Hepatic stellate cell (primary cell): ENCODE measurements at places on chromosomes 2 and 18.

DNA sequence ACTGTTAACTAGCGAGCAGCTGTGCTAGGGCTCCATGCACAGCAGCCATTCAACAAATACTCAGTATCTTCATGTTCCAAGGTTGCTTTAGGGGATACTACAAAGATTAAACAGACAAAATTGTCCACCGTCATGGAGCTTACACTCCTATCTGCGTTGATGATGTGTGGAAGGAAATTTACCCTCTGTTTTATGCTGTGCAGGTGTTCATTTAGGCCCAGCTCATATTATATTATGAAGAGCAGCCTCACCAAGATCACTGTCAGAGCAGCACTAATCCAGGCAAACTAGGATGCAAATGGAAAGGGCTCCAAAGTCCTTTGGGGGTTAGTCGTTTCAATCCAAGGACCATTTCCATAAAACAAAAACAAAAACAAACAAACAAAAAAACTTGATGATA lies 13.4 kb upstream of the WIPF1 start:
- DNase-seq: no peak

GRCh38 chr2:12399240-12399639 lies 317.5 kb upstream of the TRIB2 start:
- DNase-seq: no peak

DNA sequence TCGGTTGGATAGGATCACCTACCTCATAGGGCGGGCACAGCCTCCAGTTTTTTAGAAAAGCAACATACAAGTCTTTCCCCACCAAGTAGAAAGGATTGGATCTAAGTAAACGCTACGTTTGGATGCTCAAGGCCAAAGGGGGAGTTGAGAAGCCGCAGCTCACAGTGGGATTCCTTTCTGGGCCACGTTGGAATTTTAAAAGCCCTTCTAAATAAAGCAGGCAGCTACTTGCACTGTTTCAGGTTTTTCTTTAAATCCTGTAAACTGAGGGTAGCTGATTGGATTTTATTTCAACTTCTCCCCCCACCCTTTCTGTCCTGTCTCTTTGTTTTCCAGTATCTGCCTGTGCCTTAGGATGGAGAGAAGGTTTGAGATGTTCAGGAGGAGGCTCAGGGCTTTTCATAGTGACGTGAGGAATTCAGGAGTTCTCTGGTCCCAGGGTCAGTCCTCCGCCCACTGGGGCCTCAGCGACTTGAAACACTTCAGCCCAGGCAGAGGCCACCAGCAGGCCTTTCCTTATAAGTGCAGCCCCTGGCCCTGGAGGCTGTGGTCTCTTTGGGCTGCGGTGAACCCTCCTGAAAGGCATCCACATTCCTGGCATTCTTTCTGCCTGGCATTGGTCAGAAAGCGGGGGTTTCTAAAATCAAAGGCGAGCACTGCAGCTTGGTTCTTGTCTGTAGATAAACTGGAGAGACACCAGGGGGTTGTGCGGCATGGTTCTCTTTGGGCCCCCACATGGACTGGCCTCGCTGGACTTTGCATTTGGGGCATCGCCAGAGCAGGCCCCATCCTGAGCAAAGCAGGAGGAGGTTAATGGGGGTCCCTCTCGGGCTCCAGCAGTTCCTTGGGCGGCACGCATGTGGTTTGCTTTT lies 44.5 kb downstream of the SH3BP4 start:
- peak; percentile 84 for DNase-seq

GRCh38 chr2:230735884-230736283 lies 23.2 kb downstream of the CAB39 start:
- DNase-seq: no peak

DNA sequence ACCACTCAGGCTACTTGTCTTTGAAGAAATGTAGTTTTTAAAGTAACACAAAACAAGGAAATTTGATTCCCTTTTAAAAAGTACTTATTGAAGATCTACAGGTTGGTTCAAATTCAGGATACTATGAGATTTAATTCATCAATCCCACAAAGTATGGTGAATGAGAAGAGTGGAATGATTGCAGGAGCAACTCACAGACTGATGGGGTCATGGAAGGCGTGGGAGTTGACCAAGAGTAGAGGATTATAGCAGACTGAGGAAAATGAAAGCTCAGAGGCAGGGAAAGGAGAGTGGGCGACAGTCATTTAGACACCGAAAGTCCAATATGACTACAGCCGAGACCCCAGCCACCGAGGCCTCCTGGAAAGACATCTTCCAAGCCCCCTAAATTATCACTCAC lies 12.5 kb upstream of the DAPL1 start:
- DNase-seq: no peak

DNA sequence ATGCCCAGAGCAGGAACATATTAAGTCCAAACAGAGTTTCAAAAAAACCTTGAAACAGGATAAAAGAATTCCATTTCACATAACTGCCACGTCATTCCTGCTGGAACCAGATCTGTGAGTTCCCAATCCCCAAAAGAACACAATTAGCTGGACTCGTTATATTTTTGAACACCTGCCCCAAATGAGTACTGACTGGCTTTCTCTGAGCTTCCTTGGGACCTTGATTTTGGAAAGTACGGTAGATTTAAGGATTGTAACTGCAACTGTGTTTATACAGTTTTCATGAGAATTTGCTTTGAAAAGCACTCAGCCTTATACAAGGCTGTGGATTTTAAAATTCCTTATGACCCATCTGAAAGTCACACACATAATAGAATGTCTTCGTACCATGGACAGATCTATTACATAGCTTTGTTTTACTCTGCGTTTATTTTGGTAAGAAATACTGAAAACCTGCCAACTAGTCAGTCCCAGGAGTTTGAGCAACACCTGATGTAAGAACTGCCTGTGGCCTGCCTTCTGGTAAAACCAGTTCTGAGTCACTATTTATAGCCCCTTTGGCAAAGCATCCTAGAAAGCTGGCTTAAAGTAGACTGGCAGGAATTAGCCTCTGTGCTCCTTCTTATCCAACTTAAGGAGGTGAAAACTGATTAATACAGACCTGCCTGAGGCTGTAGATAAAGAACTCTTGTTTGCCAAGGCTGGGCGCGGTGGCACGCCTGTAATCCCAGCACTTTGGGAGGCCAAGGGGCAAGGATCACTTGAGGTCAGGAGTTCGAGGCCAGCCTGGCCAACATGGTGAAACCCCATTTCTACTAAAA lies 48.1 kb downstream of the MERTK start:
- DNase-seq: peak; percentile 17

- no peak for DNase-seq
These were observed 56.1 kb upstream of the PEX13 start for GRCh38 chr2:60961457-60961856.

DNA sequence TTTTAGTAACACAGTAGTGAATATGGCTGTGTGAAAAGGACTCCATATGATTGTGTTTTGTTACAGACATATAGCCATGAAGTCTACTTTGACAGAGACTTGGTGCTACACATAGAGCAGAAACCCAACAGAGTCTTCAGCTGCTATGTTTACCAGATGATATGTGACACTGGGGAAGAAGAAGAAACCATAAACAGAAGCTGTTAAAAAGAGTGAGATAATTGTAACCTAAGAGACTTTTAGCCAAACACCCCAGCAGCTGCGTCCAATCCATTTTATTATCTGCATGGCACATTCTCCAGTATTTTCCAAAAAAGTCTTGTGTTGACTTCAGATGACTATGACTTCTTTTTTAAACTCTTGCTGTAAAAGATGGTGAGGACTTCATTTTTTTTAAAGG lies 41.4 kb upstream of the CYBRD1 start:
- DNase-seq: no peak

DNA sequence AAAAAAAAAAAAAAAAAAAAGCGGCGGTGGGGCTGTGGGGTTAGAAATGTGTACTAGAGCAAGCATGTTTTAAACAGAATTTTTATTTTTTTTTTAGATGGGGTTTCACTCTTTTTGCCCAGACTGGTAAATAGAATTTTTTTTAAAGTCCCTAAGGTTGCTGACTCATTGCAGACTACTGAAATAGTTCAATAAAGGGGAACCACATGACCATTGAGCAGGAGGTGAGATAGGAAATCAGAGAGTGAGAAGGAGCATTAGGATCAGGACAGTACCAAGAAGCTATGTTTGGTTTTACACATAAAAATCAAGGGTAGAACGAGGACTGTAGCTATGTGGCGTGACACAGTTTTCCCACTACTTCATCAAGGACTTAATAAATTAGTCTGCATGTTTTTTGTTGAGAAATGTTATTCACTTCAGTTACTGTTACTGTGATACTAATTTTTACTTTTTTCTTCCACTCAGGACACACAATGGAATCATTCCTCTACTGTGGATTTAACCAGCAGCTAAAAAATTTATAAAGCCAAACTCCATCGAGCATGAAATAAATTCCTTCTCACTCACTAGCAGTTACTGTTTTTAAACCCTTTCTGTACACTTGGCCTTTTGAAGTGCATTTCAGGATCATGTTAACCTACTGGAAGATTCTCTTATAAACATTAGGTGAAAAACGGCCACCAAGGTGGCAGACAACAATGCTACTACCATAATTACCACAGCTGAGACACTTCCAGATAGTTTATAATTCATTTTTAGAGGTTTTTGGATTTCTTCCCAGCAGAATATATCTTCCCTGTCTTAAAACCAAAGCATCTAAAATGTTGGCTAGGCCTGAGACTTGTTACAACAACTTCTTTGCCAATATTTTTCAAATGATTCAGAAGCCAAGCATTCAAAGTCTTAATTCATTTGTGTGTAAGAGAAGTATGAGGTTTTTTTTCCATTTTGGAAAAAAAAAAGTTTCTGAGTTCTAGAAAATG lies 33.2 kb downstream of the LAMA1 start:
- DNase-seq: peak; percentile 60

DNA sequence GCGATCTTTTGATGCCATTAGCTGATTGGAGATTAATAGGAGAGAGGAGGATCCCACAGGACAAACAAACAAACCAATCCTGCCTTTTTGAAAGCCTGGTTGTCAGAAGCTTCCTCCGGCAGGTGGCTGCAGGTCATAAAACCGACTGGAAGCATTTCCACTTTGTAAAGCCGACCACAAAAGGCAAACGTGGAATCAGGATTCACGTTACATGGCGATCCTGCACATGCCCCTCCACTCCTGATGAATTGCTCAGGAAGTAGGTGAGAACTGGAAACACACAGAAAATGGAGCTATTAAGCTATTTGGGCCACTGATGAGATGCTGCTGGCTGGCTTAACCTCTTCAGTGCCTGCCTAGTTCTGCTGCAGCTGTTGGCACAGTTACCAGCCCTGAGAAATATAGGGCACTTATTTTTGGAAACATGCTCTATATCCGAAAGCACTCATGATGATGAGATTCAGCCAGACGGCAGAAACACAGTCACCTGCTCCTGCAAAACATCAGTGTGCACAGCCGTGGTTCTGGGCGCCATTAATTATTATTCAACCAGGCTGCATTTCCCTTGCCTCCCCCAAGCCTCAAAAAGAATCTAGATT lies 110.3 kb upstream of the ST6GAL2 start:
- DNase-seq: no peak

GRCh38 chr18:59484131-59484530 lies 125.1 kb upstream of the LMAN1 start:
- DNase-seq: no peak

DNA sequence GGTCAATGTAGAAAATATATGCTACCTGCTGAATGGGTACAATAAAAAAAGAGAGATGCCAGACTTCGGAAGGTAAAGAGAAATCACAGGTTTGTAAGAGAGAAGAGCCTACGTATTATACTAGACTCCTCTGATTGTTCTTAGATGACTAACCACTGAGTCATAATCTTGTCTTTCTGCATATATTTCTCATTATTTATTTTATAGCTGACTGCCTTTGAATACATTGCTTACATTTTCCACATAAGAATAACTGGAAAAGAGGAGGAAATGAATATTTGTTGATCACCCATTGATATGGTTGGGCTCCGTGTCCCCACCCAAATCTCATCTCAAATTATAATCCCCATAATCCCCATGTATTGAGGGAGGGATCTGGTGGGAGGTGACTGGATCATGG lies 90.3 kb upstream of the RAB27B start:
- no peak for DNase-seq

DNA sequence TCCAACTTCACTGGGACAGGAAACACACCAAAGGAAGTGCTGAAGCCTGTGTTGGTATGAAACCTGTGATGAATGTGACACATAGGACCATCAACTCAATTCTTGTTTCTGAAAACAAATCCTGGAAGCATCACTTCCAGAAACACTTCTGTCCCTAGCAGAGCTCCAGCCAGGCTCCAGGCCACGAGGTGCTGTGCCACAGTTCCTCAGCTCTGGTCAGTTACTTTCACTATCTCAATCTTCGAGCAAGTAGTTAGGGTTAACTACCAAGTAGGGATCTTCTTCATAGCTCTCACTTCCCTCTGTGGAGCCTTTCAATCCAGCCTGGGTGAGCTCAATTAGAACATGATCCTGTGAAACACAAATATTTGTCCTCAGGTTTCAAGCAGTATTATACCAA lies 3.6 kb upstream of the LCT start:
- DNase-seq: no peak

- no peak for DNase-seq
These were observed 70.2 kb downstream of the INPP4A start for GRCh38 chr2:98514879-98515249.

- no peak for DNase-seq
These were observed 51.9 kb downstream of the ACSL3 start for GRCh38 chr2:222912776-222913175.

DNA sequence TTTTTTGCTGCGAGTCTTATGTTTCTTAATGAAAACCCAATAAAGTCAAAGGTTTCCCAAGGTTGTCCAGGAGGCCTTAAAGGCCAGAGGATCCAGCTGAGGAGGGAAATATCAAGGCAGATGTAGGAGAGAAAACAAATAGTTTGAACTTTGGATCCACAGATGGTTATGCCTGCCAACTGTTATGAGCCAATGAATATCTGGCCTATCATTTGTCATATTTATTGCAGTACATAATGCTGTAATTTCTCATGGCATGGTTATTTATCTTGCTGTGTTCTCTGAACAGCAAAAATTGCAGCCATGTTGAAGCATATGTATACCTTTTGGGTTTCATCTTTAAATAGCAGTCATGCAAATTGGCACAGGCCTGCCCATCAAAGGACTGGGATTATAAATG lies 38.2 kb upstream of the CAVIN2 start:
- no peak for DNase-seq

DNA sequence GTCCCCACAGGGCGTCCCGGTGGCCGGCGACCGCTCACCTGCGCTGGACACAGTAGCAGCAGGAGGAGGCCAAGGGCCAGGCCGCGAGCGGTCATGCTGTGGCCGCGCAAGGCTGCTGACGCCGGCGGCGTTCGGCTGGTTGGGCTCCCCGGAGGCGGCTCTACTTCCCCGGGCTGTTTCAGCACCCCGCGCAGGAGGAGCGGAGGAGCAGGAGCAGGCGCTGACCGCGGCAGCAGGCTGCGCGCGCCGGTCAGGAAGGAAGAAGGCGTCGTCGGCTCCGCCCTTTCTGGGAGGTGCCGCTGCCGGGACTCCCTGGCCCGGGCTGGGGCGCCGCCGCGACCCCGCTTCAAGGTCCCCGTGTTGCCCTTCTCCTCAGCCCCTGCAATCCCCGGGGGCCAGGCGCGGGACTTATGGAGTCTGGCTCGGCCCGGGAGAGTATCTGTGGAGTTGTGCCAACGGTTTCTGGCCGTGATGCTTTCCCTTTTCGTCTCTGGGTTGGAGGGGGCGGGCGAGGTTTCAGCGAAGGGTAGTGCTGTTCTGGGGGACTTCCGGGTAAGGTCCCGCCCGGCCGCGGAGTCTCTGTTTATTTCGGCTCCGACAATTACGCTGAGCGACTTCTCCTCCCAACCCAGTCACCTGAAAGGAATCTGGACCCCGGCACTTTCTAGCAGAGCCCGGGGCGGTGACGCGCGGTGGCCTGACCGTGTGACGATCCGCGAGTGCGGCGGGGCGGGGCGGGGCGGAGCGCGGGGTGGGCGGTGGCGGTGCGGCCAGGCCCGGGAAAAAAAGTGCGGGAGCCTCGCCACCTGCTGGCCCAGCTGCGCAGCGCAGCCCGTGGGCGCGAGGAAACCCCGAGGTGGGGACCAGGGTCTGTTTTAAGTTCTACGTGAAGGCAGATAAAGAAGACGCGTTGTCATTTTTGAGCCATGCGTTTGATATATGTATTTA lies at the start of gene NPC1:
Gene NPC1, minus strand, starts transcription at position 258 of the 948 bp plus-strand sequence. Its CDS starts 163 bp downstream, at position 95.
- DNase-seq: peak; percentile 92
